Fibroblast of skin of back (primary cell): ENCODE measurements at places on chromosomes 13 and 19.

DNA sequence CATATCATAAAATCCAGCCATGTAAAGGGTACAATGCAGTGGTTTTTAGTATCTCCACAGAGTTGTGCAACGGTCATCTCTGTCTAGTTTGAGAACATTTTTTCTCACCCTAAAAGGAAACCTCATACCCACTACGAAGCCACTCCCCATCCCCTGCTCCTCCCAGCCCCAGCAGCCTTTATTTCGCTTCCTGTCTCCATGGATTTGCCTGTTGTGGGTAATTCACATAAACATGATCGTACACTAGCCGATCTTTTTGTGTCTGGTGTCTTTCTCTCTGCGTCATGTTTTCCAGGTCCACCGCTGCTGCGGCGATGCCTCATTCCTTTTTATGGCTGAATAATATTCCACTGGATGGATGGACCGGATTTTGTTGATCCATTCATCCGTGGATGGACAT is 28.6 kb downstream of the BICRA start:
- peak; percentile 69 for DNase-seq

GRCh38 chr19:11882606-11883005 is 5.0 kb upstream of the ZNF69 start:
- DNase-seq: no peak

- peak; percentile 48 for DNase-seq
Measured at GRCh38 chr13:104641309-104641708, 1575.1 kb upstream of the SLC10A2 start.

GRCh38 chr19:11496391-11497163 is 9.1 kb downstream of the ZNF653 start:
- peak; percentile 85 for DNase-seq

DNA sequence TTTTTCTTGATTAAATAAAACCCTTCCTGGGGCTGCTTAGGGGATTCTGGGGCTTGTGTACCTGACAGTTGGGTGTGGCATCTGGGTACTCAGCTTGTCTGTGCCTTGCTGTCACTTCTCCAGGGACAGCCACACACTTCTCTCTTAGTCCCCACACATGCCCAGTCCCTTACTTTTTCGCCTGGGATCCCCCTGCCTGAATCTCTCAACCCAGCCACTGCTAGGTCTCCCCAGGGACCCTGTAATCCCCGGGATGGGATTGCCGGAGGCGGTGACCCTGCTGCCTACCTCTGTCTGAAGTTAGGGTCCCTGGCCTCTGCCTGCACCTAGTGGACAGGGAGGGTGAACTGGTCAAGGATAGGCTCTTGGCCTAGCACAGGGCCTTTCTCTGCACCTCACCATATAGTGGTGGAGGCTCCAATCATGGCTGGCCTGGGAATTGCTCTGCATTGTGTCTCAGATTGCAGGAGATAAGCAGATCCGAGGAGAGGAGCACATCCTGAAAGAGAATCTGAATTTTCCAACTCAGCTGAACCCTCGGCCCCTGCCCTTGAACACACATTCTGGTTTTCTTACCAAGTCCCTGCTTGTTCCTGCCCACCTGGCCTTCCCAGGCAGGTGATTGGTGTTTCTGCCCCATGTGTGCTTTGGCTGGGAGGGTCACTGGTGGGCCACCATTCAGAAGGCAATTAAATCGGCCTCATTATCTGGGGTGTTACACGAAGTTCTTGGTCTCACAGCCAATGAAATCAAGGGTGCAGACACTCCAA is 8.7 kb upstream of the ZNF492 start:
- no peak for DNase-seq

DNA sequence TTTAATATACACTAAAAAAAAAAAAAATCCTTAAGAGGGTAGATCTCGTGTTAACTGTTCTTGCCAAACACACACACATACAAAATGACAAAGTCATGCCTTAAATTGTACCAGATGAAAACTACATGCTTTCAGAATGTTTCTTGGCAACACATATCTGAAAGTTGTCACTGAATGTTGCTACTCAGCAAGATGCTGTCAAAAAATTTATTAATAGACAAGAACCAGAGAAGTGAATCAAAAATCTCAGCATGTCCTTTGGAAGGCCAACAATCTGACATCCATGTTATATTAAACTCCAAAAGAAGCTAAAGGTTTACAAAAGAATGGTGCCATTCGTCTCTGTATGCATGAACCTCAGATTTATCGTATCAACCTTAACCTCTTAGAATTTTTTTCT is 1746.2 kb upstream of the PRR20A start:
- no peak for DNase-seq

DNA sequence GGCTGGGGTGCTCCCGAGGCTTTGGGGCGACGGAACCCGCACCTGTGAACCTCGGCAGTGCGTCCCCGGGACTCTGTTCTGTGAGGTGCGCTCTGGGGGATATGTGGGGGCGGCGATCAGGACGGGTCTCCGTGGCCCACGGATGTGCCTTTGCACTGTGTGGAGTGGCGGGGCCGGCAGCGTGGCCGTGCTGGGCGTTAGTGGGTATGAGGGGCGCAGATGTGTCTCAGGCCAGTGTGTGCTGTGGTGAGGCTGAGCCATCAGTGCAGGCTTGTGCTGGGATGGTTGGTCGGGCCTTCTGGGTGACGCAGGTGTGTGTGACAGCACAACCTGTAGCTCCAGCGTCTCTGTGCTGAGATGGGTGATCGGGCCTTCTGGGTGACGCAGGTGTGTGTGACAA is 16.9 kb downstream of the ZNF331 start:
- no peak for DNase-seq

GRCh38 chr19:41325947-41326706 is 16.2 kb downstream of the CCDC97 start:
- DNase-seq: peak; percentile 94

GRCh38 chr19:56270676-56271075 is 1.9 kb upstream of the EDDM13 start:
- no peak for DNase-seq

DNA sequence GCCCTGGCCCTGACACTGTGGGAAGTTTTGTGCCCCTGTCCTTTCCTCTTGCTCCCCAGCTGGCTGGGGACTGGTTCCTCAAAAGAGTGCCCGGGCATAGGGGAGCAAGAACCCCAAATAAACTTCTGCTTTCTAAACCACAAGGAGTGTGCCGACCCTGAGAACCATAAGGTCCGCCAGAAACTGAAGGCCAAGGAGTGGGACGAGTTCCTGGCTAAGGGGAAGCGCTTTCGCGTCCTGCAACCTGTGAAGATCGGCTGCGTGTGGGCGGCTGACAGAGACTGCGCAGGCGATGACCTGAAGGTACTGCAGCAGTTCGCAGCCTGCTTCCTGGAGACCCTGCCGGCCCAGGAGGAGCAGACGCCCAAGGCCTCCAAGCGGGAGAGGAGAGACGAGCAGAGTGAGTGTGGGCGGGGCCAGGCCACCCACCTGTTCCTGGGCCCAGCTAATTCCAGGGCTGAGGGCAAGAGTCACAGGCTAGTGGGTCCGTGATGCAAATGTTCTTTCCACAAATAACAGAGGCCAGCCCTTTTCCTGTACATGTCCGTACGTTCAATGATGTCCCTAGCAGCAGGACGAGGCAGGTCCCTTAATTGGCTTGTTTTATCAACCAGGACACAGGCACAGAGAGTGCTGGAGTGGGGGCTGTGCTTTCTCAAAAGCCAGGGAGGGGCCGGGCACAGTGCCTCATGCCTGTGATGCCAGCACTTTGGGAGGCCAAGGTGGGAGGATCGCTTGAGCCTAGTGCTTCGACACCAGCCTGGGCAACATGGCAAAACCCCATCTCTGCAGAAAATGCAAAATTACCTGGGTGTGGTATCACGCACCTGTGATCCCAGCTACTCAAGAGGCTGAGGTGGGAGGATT is 25.6 kb downstream of the UBXN6 start:
- no peak for DNase-seq

DNA sequence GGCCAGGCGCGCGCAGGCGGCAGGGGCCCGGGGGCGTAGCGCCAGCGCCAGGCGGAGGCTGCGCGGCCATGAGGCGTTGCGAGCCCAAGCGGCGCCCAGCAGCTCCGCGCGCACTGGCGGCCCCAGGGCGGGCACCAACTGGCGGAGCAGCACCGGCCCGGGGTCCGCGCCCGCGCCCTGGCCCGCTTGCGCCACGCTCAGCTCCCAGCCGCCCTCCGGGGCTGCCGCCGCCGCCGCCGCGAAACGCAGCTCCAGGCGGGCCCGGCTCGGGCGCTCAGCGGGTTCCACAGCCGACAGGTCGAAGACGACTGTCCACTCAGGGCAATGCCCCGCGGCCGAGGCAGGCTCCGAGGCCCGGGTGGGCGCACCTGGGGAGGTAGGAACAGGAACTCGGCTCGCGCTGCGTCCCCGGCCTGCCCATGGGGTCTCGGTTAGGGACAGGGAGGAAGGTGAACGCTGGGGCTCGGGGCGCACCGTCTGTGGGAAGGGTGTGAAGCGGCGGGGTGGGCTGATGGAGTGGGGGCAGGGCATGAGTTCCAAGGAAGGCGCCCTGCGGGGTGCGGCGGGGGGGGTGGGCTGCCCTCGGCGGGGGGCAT is 26.8 kb downstream of the CERS1 start:
- DNase-seq: no peak

DNA sequence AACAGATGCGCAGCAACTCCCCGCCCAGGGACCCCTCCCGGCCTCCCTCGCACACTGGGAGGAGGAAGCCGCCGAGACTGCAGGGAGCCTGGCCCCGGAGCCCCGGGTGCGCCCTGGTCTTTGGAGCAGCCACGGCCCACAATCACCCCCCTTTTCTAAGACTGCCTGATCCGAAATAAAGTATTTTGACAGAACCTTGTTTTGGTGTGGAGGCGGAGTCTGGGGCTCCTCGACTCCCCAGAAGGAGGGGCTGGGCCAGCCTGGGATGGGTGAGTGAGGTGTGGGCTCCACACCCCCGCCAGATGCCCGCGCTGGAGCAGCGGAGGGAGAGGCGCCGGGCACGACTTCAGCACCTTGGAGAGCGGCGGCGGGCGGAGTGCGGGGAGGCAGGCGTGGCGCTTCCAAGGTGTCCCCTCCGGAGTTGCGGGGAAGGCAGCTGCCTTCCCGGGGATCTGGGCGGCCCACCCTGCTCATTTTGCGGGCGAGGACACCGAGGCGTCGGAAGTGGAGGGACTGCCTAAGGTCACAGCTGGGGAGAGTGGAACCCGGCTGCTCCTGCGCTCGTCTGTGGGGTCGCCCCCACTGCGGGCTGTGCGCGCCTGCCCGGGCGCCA is 9.4 kb downstream of the SIRT6 start:
- peak; percentile 43 for DNase-seq

DNA sequence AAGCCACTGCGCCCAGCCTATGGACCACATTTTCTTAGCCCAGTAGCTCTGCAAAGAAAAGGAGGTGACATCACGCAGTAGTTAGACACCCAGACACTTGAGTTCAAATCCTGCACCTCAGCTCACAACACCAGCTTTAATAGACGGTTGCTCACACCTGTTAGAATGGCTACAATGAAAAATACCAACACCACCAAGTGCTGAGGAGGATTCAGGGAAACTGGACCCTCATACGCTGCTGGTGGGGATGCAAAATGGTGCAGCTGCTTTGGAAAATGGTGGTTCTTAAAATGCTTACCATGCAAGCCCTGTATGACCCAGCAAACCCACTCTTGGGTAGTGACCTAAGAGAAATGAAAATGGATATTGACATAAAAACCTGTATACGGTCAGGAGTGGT is 11.7 kb upstream of the DOCK6 start:
- no peak for DNase-seq

DNA sequence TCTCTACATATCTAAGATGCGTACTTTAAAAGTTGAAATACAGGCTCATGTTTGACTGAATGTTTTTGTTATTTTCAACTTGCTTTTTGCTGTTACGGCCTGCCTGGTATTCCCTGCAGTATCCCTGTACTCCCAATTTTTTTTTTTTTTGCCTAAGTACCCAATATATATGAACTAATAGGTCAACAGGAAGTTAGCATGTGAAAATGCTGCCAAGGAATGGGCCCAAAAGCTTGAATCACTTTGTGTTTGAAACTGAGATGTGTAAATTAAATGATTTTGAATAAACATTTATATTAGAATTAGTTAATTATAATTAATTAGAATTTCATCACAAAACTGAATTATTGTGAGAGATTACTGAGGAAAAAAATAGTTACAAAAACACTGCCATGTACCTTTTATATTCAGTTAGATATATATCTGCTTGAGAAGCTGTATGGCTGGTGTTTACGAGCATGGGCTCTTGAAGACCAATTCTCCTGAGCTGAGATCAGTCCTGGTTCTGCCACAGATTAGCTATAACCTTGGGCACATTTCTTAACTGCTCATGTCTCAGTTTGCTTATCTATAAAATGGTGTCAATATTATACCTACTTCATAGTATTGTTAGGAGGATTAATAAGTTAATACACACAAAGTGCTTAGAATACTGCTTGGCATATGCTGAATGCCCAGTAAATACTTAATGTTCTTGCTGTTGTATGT is 16.0 kb downstream of the TDRD3 start:
- no peak for DNase-seq

GRCh38 chr13:40494946-40495620 is 171.4 kb downstream of the FOXO1 start:
- DNase-seq: peak; percentile 44

- DNase-seq: no peak
Measured at GRCh38 chr19:15828121-15828610, 12.7 kb upstream of the OR10H1 start.

- DNase-seq: no peak
Measured at GRCh38 chr13:98556968-98557631, 19.8 kb downstream of the STK24 start.
